Renal cortex interstitium (tissue), 15 donors: ENCODE measurements at places on chromosomes 1 and 21.

DNA sequence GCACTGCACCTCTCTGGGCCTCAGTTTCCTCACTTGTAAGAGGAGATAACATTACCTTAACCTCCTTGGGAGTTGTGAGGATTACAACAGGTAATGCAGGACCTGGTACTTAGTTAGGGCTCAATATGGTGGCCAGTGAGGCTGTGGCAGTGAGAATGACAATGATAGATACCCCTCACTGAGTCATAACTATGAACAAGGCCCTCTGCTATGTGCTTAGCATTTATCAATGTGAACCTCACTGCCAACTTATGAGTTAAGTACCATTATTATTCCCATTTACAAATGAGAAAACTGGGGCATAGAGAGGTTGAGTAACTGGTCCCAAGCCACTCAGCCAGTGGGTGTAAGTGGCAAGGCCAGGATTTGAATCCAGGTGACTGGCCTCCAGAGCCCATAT lies 64.4 kb downstream of the HMGB4 start:
- no peak for DNase-seq

DNA sequence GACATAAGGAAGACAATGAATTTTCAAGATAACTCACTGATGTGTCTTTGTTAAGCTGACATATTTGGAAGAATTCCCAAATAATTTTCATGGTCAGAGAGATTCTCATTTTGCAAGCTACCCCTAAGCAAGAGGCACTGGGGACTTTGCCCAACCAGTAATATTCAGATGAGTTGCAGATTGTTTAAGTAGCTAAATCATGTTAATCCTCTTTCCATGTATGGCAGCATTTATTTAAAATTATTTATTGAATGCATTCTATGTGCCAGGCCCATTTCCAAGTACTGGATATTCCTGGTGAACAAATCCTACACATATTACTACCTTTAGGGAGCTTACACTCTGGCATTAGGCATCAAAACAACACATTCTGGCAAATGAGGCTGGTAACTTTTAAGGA lies 56.5 kb upstream of the BACH1 start:
- no peak for DNase-seq

DNA sequence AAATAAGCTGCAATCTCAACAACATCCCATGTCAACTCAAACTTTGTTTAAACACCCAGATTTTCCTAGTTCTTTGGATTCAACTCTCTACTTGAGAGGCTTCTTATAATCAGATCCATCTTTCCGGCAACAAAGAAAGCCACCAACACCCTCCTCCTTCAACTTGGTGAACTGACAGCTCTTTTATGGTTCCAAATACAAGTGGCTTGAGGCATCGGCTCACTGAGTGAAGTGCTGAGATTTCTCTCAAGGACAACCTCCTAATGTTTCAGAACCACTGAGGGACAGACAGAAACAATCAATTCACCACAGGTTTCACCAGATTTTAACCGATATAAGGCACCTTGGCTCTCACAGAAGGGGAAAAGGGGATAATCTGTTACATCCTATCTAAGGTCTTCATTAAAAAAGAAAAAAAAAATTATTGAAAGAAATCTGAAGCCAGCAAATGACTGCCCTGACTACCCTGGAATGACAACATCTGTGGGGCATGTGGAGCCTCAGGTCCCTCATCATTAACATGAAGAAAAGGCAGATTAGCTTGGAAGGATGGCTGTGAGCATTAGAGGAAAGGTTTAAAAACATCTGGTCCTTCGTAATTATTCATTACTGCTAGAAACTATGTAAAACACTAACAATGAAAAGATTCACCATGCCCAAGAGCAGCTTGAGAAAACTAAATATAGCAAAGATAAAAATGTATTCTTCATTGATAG lies 50.9 kb downstream of the PTPN14 start:
- no peak for DNase-seq

GRCh38 chr1:59453297-59453968 lies 156.5 kb downstream of the FGGY start:
- no peak for DNase-seq
